ENCODE measurements at places on chromosomes 11 and 22. TPM values are rescaled to one million over a fixed set of nuclear protein-coding genes. Genes with fewer than 3 reads are reported as not detected.

Gene DLG2
- polyA plus RNA-seq = 13.0 TPM

Gene SULT4A1
- polyA plus RNA-seq = 2.9 TPM

Gene TRPM5
- polyA plus RNA-seq = 3.8 TPM

Gene FAM181B
- polyA plus RNA-seq = 4.7 TPM

Gene TCN2
- polyA plus RNA-seq = 73.5 TPM

Gene SPON1
- 68.0 TPM for polyA plus RNA-seq

Gene ZNF214
- polyA plus RNA-seq = 12.6 TPM

Gene KIRREL3
- polyA plus RNA-seq = 1.7 TPM

Gene ANAPC15
- 59.0 TPM for polyA plus RNA-seq

Gene FAT3
- polyA plus RNA-seq = 5.7 TPM

Gene LARGE1
- polyA plus RNA-seq = 27.6 TPM

Gene TMA7B
- 0.13 TPM for polyA plus RNA-seq

Gene KRTAP5-7
- not detected for polyA plus RNA-seq

Gene TIGD3
- 0.61 TPM for polyA plus RNA-seq

Gene KRTAP5-10
- 0.22 TPM for polyA plus RNA-seq

Gene MS4A8
- polyA plus RNA-seq = not detected

Gene MS4A7
- polyA plus RNA-seq = 7.6 TPM

Gene APOBEC3B
- 6.8 TPM for polyA plus RNA-seq

Gene APOL4
- 6.1 TPM for polyA plus RNA-seq

Gene NAALAD2
- polyA plus RNA-seq = 28.6 TPM

Gene BAD
- 61.2 TPM for polyA plus RNA-seq

Gene STX3
- polyA plus RNA-seq = 45.1 TPM

Gene PEX16
- polyA plus RNA-seq = 24.0 TPM

Gene ANKK1
- 0.33 TPM for polyA plus RNA-seq

Gene NXPE4
- 0.21 TPM for polyA plus RNA-seq

Gene MS4A3
- polyA plus RNA-seq = 0.99 TPM

Gene SCT
- polyA plus RNA-seq = 0.87 TPM

Gene GAL
- polyA plus RNA-seq = 0.44 TPM

Gene MFNG
- 11.1 TPM for polyA plus RNA-seq

Gene SLC25A18
- 1.9 TPM for polyA plus RNA-seq

Gene APLNR
- polyA plus RNA-seq = 95.0 TPM

Gene LAYN
- 6.4 TPM for polyA plus RNA-seq

Gene FJX1
- 17.6 TPM for polyA plus RNA-seq

Gene GVQW3
- 21.2 TPM for polyA plus RNA-seq

Gene EFCAB6
- 4.3 TPM for polyA plus RNA-seq

Gene RIC8A
- polyA plus RNA-seq = 82.3 TPM

Gene THAP7
- polyA plus RNA-seq = 23.8 TPM

Gene SCN2B
- 3.7 TPM for polyA plus RNA-seq

Gene ADAMTS15
- 65.4 TPM for polyA plus RNA-seq

Gene SLC15A3
- polyA plus RNA-seq = 18.4 TPM
